T-cell (primary cell): ENCODE measurements at places on chromosomes 2 and 18.

- DNase-seq = no peak
These were observed 54.8 kb upstream of the DOCK10 start for GRCh38 chr2:225097035-225097434.

DNA sequence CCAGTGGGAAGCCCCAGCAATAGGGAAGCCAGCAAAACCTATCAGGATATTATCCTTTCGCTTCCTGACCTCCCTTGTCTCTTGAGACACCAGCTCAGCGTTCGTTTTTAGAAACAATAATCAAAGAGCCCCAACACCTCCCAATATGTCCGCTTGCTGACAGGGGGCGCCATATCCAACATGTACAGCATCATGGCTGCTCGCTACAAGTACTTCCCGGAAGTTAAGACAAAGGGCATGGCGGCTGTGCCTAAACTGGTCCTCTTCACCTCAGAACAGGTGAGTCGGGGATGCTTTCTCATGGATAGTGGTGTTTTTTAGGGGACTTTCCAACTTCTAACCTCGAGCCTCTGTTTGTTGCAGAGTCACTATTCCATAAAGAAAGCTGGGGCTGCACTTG lies 28.7 kb downstream of the GAD1 start:
- no peak for DNase-seq

DNA sequence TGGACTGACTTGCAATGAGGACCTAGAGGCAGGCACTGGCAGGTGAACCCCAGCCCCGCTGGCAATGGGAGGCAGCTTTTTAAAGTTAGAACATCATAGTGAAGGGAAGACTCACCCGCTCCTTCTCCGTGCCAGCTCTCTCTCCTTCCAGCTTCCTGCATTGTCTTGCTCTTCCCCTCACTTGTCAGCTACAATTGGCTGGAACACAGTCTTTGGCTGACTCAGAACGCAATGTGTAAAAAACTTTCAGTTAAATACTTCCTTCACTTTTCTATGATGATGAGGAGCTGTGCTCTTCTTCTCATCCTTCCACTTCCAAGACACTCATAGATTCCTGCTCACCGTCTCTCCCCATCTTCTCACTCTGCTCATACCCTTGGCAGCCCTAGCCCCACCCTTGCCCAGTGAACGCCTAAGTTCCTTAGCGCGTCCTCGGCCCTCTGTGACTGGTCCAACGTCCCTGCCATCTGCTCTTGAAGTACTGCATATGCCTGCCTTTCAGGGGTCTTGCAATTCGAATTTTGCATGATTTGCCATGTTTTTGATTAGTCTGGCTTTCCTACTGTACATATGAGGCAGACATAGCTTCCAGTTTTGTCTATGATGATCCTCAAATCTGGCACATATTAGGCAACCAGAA lies 118.0 kb upstream of the TMEM200C start:
- DNase-seq = no peak

GRCh38 chr2:56749152-56749752 lies 565.5 kb downstream of the CCDC85A start:
- no peak for DNase-seq

GRCh38 chr2:120598416-120598815 lies 137.3 kb upstream of the GLI2 start:
- no peak for DNase-seq

GRCh38 chr18:61435064-61435652 lies 101.9 kb downstream of the CDH20 start:
- no peak for DNase-seq

GRCh38 chr2:90069290-90069894 lies 1377.9 kb downstream of the RPIA start:
- no peak for DNase-seq

DNA sequence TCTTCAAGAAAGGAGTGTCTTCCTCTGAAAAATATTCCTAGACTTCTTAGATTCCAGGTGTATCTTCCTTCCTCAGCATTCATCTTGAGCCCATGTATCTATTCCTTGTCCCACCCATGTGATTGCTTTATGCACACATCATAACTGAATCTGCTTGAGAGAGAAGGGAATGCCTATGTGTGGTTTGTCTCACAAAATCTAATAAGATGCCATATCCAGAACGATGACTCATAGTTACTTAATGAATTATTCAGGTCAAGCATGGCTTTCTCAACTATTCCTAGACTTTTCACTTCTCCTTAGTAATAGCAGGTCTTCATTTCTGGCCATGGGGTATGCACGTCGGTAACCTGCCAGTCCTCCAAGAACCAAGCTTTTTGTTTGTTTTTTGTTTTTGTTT lies 121.8 kb downstream of the SETBP1 start:
- no peak for DNase-seq

DNA sequence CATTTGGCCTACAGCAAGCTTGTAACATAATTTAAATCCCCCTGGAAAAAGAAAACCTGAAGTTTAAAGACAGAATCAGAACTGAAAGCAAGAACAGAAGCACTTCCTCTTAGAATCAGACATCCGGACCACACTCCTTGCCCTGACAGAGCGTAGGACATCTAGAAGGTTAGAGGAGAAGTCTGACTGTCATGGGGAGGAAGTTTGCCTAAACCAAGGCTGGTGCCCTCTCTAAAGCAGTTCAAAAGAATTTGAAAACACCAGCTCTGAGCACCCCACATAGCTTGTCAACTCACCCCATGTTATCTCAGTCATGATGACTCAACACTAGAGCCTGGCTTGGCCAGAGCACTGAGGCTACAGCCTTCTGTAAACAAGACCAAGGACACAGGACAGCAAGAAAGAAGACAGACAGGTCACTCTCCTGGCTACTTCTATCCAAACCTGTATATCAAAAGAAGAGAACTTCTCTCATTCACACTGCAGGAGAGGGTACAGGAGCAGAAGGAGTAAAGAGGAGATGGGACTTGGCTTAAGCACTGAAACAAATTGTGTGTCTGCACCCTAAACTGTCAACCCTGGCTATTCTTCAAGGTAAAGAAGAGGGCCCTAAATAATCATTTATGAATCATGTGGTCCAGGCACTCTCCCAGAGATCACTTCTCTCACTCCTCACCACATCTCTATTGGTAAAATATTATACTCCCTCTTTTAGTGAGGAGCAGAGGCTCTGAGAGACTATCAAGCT lies 198.6 kb downstream of the MEMO1 start:
- no peak for DNase-seq

GRCh38 chr2:239271471-239271870 lies 129.3 kb downstream of the HDAC4 start:
- DNase-seq = no peak

GRCh38 chr2:24586955-24587354 lies 95.9 kb downstream of the NCOA1 start:
- DNase-seq = peak; percentile 5

- DNase-seq = no peak
These were observed 501.1 kb upstream of the TNP1 start for GRCh38 chr2:217360781-217361482.

DNA sequence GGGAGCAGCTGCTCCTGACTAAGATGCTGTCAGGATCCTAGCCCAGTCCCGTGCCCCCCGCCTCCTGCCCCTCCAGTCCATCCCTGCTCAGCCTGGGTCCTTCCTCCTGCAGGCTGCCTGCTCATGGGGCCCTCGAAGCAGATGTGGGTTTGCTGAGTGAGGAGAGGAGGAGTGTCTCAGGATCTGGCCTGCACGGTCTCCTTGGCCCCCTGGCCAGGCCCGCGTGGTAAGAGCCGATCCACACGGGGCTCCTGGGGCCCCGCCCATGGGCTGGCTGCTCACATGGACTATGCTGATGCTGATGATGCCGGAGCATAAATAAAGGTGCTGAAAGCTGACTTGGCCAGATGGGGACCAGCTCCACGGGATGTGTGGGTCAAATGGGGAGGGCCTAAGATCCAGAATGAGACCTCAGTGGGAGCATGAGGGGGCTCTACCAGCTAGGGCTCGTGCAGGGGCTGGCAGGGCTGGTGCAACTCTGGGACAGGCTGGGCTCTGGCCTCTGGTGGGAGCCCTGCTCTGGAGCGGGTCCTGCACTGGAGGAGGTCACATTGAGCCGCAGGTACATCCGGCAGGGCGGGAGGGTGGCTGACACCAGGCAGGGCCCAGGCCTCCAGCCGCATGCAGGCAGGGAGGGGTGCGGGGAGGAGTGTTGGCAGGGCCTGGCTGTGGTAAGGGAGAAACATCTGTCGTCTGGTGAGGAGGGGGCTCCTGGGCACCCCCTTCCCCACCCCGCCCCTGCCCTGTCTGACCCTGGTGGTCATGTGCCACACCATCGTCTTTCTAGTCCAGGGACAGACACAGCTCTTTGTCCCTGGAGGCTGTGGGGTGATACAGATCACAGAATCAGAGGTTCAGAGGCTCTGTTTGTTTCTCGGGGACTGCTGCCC lies 275.3 kb upstream of the HDAC4 start:
- DNase-seq = no peak
